ENCODE measurements at places on chromosomes 16 and 17. TPM values are rescaled to one million over a fixed set of nuclear protein-coding genes. Genes with fewer than 3 reads are reported as not detected.

SBK1 gene
- total RNA-seq = 3.9 TPM

DLX3 gene
- not detected for total RNA-seq

KRT16 gene
- total RNA-seq = 0.51 TPM

ZNF207 gene
- 122 TPM for total RNA-seq

GP1BA gene
- total RNA-seq = not detected

SYNGR3 gene
- total RNA-seq = 10.0 TPM

MMP28 gene
- total RNA-seq = 1.3 TPM

CASKIN1 gene
- total RNA-seq = 0.38 TPM

CPNE7 gene
- total RNA-seq = 66.8 TPM

SOST gene
- total RNA-seq = not detected

MFAP4 gene
- total RNA-seq = 0.33 TPM

HOXB4 gene
- total RNA-seq = 4.1 TPM

GPRC5C gene
- total RNA-seq = 40.1 TPM

FAM117A gene
- 6.0 TPM for total RNA-seq

KRT17 gene
- total RNA-seq = 2.3 TPM

MLKL gene
- total RNA-seq = 12.7 TPM

HSPB9 gene
- total RNA-seq = not detected

TRPV2 gene
- 36.8 TPM for total RNA-seq

KRTAP3-3 gene
- not detected for total RNA-seq

SPATA22 gene
- 0.38 TPM for total RNA-seq

LIMD2 gene
- 73.8 TPM for total RNA-seq

IGFBP4 gene
- total RNA-seq = 804 TPM

ATXN1L gene
- total RNA-seq = 9.9 TPM

CCL7 gene
- total RNA-seq = not detected

G6PC1 gene
- total RNA-seq = not detected

CHST4 gene
- not detected for total RNA-seq

DHX58 gene
- 2.8 TPM for total RNA-seq

STX1B gene
- 0.63 TPM for total RNA-seq

KRT33A gene
- not detected for total RNA-seq

PDIA2 gene
- total RNA-seq = not detected

NPIPA5 gene
- total RNA-seq = 2.0 TPM

CUEDC1 gene
- 16.3 TPM for total RNA-seq

TP53TG3B gene
- not detected for total RNA-seq

ERAL1 gene
- total RNA-seq = 71.6 TPM

LRRC75A gene
- 1.5 TPM for total RNA-seq

OR4D1 gene
- not detected for total RNA-seq

RPGRIP1L gene
- 4.9 TPM for total RNA-seq

PRMT7 gene
- 31.1 TPM for total RNA-seq

PROCA1 gene
- total RNA-seq = 1.6 TPM

NLRC3 gene
- not detected for total RNA-seq

EPX gene
- total RNA-seq = not detected

RAPGEFL1 gene
- 3.4 TPM for total RNA-seq

PITPNM3 gene
- total RNA-seq = 3.8 TPM

RNU2-1 gene
- not detected for total RNA-seq

RNF112 gene
- under 0.01 TPM for total RNA-seq

PRSS21 gene
- total RNA-seq = 1.6 TPM

CD300LB gene
- not detected for total RNA-seq

CFAP52 gene
- not detected for total RNA-seq
